Cardiac fibroblast (primary cell): ENCODE measurements at places on chromosomes 1 and 21.

GRCh38 chr1:7770997-7771822, at the start of gene VAMP3:
TSS of gene VAMP3 (plus strand) at chr1:7771296. CDS start at chr1:7771384, 88 bp downstream.
- peak; percentile 86 for DNase-seq

- peak; percentile 68 for DNase-seq
These were observed 838.2 kb upstream of the B3GALT2 start for GRCh38 chr1:194024659-194025058.

DNA sequence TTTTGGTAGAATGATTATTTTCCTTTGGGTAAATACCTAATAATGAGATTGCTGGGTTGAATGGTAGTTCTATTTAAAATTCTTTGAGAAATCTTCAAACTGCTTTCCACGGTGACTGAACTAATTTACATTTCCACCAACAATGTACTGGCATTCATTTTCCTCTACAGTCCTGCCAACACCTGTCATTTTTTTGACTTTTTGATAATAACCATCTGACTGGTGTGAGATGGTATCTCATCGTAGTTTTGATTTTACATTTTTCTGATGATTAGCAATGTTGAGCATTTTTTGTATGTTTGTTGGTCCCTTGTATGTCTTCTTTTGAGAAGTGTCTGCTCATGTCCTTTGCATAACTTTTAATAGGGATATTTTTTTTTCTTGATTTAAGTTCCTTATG, 23.5 kb downstream of the KCNK2 start:
- DNase-seq, result no peak

DNA sequence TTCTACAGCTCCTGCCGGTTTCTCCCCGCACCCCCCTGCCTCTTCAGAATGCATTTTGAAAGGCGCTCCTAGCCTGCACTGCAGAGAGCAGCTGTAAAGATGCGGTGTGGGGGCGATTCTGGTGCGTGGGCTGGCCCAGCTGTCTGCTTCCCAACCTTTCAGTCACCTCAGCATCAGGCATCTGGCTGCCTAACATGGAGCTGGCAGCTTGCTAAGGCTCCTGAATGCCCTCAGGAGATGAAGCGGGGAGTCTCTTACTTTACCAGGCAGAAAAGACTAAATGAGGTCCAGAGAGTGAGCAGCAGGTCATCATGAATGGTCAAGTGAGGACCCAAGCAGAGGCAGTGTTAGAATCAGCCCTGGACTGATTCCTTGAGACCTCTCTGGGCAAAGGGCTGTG, 8.7 kb downstream of the IER5 start:
- no peak for DNase-seq

GRCh38 chr1:225253784-225254183, 174.1 kb downstream of the LBR start:
- peak; percentile 71 for DNase-seq

DNA sequence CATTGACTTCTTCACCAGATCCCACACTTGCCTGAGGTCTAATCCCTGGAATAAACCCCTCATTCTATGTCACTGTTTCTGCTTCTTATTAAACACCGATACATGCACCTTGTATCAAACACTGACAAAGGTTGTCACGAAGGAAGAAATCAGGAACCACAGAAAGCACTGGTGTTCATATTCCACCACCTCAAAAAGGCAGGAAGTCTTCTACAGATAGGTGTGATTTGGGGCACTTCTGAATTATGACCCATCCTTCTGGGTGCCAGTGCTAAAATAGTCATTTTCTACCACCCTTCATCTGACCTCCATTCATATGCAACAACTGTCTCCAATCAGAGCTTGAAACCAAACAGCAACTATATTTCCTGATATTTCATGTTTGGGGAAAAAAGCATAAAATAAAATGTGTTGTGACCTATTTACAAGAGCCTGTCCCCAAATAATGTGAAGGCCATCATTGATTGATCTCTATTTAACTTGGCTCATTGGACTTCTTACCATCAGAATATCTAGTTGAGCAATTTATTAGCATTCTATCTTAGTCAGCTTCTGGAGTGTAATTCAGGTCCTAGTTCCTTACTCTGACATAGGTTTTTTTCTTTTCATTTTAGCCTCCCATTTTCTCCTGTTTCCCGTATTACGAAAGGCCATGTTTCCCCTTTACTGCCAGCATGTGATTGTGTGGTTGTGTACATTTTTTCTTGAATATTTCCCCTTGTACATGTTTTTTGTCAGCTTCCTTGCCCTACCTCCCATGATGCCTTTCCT, 43.1 kb downstream of the DUSP10 start:
- no peak for DNase-seq

- DNase-seq, result peak; percentile 41
These were observed 104.4 kb downstream of the PCBP3 start for GRCh38 chr21:45747802-45748445.

GRCh38 chr1:230977761-230978490, 735 bp downstream of the TTC13 start:
- peak; percentile 16 for DNase-seq

GRCh38 chr1:31576743-31577455, 584 bp downstream of the TINAGL1 start:
- DNase-seq, result no peak

- DNase-seq, result no peak
These were observed 195.5 kb downstream of the DISC1 start for GRCh38 chr1:231822041-231822440.

- DNase-seq, result no peak
These were observed 103.6 kb downstream of the KIF26B start for GRCh38 chr1:245258271-245258920.

DNA sequence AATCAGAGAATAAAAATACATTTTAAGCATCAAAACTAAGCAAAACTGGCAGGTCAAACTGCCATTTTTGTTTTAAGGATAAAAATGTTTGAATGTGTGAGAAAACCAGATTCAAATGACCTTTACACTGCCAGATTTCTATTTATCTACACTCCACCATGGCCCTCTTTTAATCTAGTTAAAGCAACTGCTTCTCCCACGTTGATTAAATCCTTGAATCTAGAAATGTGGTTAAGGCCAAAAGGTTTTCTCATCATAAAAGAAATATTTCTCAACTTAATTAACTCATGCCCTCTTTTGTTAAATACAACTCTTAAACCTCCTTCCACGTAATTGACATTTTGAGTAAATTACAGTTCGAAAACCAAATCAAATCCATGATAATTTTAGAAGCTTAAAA, 15.0 kb downstream of the EGLN1 start:
- DNase-seq, result no peak

DNA sequence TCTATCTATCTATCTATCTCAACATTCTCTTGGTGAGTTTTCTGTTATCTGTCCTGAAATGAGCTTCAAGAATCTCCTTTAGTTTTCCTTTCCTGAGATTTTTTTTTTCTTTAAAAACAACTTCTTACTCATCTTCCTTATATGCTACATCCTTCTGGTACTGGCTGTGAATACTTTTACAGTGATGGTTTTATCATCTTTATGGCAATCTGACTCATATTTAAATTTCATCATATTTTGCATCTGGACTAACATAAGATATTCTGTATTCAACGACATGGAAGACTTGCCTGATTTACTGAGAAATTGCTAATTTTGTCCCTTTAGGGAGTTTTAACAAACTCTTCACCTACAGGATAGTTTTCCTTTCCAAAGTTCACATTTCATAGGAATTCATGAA, 33.0 kb downstream of the PDE4B start:
- peak; percentile 22 for DNase-seq

GRCh38 chr1:220550811-220551399, 23.0 kb downstream of the MARK1 start:
- DNase-seq, result no peak

GRCh38 chr1:177315261-177315660, 144.5 kb downstream of the BRINP2 start:
- peak; percentile 5 for DNase-seq

- no peak for DNase-seq
These were observed 164.4 kb downstream of the EDEM3 start for GRCh38 chr1:184590163-184590750.

DNA sequence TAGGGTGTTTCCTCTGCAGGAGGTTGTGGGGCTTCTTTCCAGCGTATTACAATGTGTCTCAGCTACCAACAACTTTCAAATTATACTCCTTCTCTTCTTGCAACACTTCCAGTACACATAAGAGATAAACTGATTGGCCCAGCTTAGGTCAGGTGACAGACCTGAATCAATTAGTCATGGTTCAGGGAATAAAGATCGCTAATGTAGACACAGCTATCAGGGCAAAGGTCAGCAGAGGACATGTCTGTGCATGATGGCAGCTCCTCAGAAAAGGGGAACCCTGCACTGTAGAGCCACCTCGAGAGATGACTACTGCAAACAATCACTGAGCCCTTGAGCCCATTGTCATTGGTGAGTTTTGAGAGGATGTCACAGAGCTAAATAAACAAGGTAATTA, 36.8 kb upstream of the PKN2 start:
- no peak for DNase-seq

DNA sequence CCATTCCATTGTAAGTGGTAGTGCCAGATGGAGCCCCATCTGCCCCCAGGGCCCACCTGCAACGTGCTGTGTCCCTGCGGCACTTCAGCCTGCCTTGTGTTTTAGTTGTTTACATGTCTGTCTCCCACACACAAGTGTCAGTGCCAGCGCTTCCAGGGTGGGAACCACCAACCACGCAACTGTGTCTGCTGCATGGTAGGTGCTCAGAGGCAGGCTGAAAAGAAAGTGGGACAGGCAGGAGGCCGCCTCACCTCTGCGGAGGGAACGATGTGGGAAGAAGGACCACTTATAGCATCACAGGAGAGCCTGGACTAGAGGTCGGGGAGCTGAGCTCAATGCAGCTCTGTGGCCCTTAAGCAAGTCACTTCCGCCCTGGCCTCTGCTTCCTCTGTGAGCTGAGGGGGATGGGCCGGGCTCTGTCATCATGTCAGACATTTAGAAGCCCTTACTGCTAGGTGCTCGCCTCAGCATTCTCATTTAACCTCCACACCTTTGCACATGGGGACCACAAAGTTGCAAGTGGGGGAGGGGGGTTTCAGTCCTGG, 17.9 kb downstream of the SLC9A1 start:
- no peak for DNase-seq
